ENCODE measurements at places on chromosomes 5 and 9.

- DNase-seq: no peak
Observed at GRCh38 chr9:87594194-87594593, 96.5 kb downstream of the DAPK1 start.

GRCh38 chr5:110002652-110003051 is 312.9 kb downstream of the MAN2A1 start:
- DNase-seq: no peak

DNA sequence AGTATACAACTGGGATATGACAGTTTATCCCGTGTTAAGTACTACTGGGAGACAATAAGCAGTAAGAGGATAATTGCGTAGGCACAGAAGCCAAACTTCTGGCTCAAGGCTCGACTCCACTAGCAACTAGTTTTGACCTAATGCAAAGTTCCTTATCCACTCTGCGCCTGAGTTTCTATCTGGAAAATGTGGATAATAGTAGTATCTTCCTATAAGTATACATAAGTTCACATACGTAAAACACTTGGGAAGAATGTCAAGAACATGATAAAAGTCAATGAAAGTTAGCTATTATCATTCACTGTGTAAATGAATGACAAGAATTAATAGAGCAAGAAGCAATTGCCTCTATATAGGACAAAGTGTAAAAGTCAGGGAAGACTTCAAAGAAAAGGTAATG is 45.7 kb downstream of the FTMT start:
- no peak for DNase-seq

DNA sequence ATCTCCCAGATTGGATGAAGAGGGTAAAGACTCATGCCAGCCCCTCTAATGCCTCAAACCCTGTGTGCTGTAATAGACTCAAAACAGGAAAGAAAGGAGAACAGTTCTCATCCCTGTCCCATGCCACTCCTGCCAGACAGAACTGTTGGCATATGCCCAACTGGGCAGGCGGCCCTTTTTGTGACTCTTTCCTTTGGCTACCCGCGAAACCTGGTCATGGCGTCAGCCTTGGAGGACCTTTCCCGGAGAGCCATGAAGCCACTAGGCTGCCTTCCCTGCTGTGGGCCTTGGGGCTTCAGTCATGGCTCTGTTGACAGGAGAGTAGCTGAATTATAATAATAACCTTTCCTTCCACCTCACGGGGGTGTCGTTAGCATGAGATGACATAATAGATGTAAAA is 75.9 kb upstream of the SEMA6A start:
- DNase-seq: no peak

DNA sequence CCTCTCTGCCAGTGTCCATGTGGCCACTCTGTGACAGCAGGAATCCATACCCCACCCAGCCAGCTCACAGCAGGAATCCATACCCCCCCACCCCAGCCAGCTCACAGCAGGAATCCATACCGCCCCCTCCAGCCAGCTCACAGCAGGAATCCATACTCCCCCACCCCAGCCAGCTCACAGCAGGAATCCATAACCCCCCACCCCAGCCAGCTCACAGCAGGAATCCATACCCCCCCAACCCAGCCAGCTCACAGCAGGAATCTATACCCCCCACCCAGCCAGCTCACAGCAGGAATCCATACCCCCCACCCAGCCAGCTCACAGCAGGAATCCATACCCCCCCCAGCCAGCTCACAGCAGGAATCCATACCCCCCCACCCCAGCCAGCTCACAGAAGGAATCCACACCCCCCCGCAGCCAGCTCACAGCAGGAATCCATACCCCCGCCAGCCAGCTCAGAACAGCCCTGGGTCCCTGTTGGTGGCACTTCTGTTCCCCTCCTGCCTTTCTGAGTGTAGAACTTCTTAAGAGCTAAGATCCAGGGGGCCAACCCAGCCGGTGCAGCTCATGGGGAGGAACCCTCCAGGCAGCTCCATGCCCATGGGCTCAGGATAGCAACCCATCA is 8.4 kb upstream of the RXRA start:
- no peak for DNase-seq

- DNase-seq: peak; percentile 65
Observed at GRCh38 chr9:9942764-9943424, 669.9 kb downstream of the PTPRD start.

Data from NCI-H2107 (cell line).